Smooth muscle cell of bladder (primary cell): ENCODE measurements at places on chromosomes 1 and 21. TPM values are rescaled to one million over a fixed set of nuclear protein-coding genes. Genes with fewer than 3 reads are reported as not detected.

Gene AGRN
- 30.9 and 42.0 TPM in 2 replicates for total RNA-seq

Gene C1orf185
- not detected in 2 replicates for total RNA-seq

Gene OR2W3
- total RNA-seq: not detected in 2 replicates

Gene GBP7
- total RNA-seq: not detected in 2 replicates

Gene ITGB2
- under 0.01 TPM in 1 of 2 replicates, not detected in the other for total RNA-seq

Gene UBE2U
- total RNA-seq: 0.28 TPM in 1 of 2 replicates, not detected in the other

Gene HPCA
- under 0.01 and 0.18 TPM in 2 replicates for total RNA-seq

Gene SPATA6
- 4.0 and 5.4 TPM in 2 replicates for total RNA-seq

Gene RAB25
- total RNA-seq: not detected in 2 replicates

Gene ETV3L
- not detected in 2 replicates for total RNA-seq

Gene PTGER3
- 3.8 and 10.9 TPM in 2 replicates for total RNA-seq

Gene F13B
- not detected in 2 replicates for total RNA-seq

Gene SLAMF7
- not detected in 2 replicates for total RNA-seq

Gene LCE1F
- not detected in 2 replicates for total RNA-seq

Gene KRTAP12-2
- total RNA-seq: not detected in 2 replicates

Gene RHOU
- 11.9 and 14.8 TPM in 2 replicates for total RNA-seq

Gene S100B
- total RNA-seq: 0.28 TPM in 1 of 2 replicates, not detected in the other

Gene LAD1
- total RNA-seq: 0.28 TPM in 1 of 2 replicates, not detected in the other

Gene CYP4A22
- not detected in 2 replicates for total RNA-seq

Gene NIBAN1
- 52.6 and 68.2 TPM in 2 replicates for total RNA-seq

Gene SPATA45
- 0.28 TPM in 1 of 2 replicates, not detected in the other for total RNA-seq

Gene CNKSR1
- total RNA-seq: 0.14 TPM in 1 of 2 replicates, not detected in the other

Gene C1orf122
- total RNA-seq: 18.7 and 19.8 TPM in 2 replicates

Gene TAS1R1
- total RNA-seq: not detected in 2 replicates

Gene TMEM54
- total RNA-seq: 29.4 and 42.3 TPM in 2 replicates

Gene CELA3B
- not detected in 2 replicates for total RNA-seq

Gene GJA4
- 0.18 TPM in 1 of 2 replicates, not detected in the other for total RNA-seq

Gene GNG4
- total RNA-seq: 3.2 and 3.7 TPM in 2 replicates

Gene IGSF9
- under 0.01 TPM in 1 of 2 replicates, not detected in the other for total RNA-seq

Gene TRAF3IP3
- total RNA-seq: under 0.01 and 0.28 TPM in 2 replicates

Gene BLACAT1
- total RNA-seq: under 0.01 TPM in 1 of 2 replicates, not detected in the other

Gene SLC19A2
- 8.1 and 10.7 TPM in 2 replicates for total RNA-seq

Gene IL22RA1
- total RNA-seq: not detected in 2 replicates

Gene BNIPL
- 0.14 and 0.18 TPM in 2 replicates for total RNA-seq

Gene NECTIN4
- total RNA-seq: 0.28 and 0.37 TPM in 2 replicates

Gene C8B
- not detected in 2 replicates for total RNA-seq

Gene CLCA4
- total RNA-seq: not detected in 2 replicates

Gene DNAJB4
- total RNA-seq: 28.4 and 38.0 TPM in 2 replicates

Gene VSIG8
- not detected in 2 replicates for total RNA-seq

Gene SPRR5
- not detected in 2 replicates for total RNA-seq

Gene FCRL5
- total RNA-seq: not detected in 2 replicates

Gene TNFSF4
- 1.4 and 2.8 TPM in 2 replicates for total RNA-seq

Gene OLIG2
- not detected in 2 replicates for total RNA-seq

Gene C1orf87
- under 0.01 TPM in 1 of 2 replicates, not detected in the other for total RNA-seq

Gene KRTAP13-2
- total RNA-seq: not detected in 2 replicates

Gene ANGPTL1
- total RNA-seq: 8.8 and 15.6 TPM in 2 replicates

Gene PTGFR
- total RNA-seq: 48.5 and 61.8 TPM in 2 replicates

Gene F5
- under 0.01 TPM in 1 of 2 replicates, not detected in the other for total RNA-seq

Gene DCST1
- not detected in 2 replicates for total RNA-seq

Gene RCAN3
- total RNA-seq: 1.8 and 3.7 TPM in 2 replicates

Gene C1orf105
- not detected in 2 replicates for total RNA-seq
